ENCODE measurements at places on chromosomes 6 and 20. TPM values are rescaled to one million over a fixed set of nuclear protein-coding genes. Genes with fewer than 3 reads are reported as not detected.

The OR2H2 gene
- not detected for total RNA-seq

The CTCFL gene
- total RNA-seq = not detected

The ZFP57 gene
- total RNA-seq = not detected

The EDN3 gene
- total RNA-seq = not detected

The LRRC1 gene
- total RNA-seq = 1.9 TPM

The EFCAB8 gene
- total RNA-seq = 0.92 TPM

The MYCT1 gene
- not detected for total RNA-seq

The ANGPT4 gene
- not detected for total RNA-seq

The NT5E gene
- total RNA-seq = 6.7 TPM

The RIN2 gene
- not detected for total RNA-seq

The MICB gene
- total RNA-seq = 17.7 TPM

The STX11 gene
- 20.7 TPM for total RNA-seq

The ADAM33 gene
- total RNA-seq = not detected

The PSMG4 gene
- total RNA-seq = 50.2 TPM

The RPN2 gene
- 103 TPM for total RNA-seq

The MAP1LC3A gene
- 1.0 TPM for total RNA-seq

The TSBP1 gene
- total RNA-seq = not detected

The SPEF1 gene
- 0.23 TPM for total RNA-seq

The MATN4 gene
- total RNA-seq = 0.74 TPM

The EPB41L1 gene
- 2.2 TPM for total RNA-seq

The HLA-DQA2 gene
- not detected for total RNA-seq

The CDC5L gene
- total RNA-seq = 20.4 TPM

The NNAT gene
- total RNA-seq = 0.47 TPM

The OR2J3 gene
- not detected for total RNA-seq

The TINAG gene
- not detected for total RNA-seq

The SLC35A1 gene
- 7.7 TPM for total RNA-seq

The HAO1 gene
- not detected for total RNA-seq
